NCI-H2081 treated with DMSO at 0.1 percent for 48 hours (cell line): ENCODE measurements at places on chromosomes 16 and 17.

DNA sequence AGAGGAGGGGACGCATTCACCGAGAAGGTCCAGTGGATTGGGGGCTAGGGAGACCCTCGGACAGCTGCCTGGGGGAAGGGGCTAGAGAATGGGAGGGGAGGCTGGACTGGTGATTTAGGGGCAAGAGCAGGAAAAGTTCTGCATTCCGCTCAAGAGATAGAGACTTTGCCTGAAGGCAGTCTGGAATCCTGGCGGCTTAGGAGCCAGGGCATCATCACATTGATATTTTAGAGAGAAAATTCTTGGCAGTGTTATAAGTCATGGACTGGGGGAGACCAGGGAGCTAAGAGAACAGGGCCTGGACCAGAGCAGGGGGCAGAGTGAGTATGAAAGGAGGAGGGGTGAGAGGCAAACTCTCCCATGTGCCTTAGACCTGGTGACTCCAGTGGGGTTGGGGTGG, 35.8 kb downstream of the MSI2 start:
- DNase-seq, result no peak

- no peak for DNase-seq
Measured at GRCh38 chr17:79874329-79874981, 35.2 kb upstream of the CBX4 start.

GRCh38 chr17:49360796-49361128, 1.3 kb downstream of the ZNF652 start:
- DNase-seq, result no peak

GRCh38 chr16:19213885-19214284, 45.8 kb downstream of the SYT17 start:
- no peak for DNase-seq

DNA sequence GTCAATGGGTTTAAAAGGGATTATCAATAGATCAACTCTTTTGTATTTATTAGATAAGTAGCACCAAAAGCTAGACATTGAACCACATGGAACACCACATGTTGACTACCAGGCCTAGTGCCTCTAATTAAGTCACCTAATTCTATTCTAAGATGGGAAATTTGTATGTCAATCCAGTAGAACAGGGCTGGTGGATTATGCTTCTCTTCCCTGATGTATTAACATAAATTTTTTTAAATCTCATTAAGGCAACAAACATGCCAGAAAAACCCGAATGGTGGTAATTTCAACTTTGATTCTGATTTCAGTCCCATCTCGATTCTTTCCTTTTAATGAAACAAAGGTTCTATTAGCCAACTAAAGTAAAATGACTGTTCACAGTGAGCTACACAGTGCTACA, 92.6 kb downstream of the KANSL1 start:
- no peak for DNase-seq

DNA sequence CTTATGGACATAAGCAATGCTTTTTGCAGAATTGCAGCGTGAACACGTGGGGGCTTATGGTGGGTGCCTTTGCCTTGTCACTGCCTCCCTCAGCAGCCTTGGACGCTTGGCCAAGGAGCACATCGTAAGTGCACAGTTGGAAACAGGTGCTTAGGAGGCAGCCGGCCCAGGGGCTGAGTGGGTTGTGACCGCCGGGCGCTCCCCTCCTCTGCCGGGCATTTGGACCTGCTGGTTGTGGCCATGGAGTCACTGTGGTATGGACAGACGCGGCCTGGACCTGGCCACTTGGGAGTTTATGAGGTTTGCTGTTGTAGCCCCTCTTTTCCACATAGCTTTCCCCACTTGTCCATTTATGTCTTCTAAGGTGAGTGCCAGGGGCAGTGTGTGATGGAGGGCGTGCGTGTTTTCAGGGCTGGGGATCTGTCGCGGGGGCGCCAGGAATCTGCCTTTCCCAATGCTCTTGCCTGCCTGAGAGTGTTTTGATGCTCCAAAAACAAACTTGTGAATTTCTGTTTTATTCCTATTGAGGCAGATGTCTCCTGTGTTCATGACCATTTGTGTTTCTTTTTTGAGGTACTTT, 49.2 kb downstream of the PDPK1 start:
- no peak for DNase-seq

DNA sequence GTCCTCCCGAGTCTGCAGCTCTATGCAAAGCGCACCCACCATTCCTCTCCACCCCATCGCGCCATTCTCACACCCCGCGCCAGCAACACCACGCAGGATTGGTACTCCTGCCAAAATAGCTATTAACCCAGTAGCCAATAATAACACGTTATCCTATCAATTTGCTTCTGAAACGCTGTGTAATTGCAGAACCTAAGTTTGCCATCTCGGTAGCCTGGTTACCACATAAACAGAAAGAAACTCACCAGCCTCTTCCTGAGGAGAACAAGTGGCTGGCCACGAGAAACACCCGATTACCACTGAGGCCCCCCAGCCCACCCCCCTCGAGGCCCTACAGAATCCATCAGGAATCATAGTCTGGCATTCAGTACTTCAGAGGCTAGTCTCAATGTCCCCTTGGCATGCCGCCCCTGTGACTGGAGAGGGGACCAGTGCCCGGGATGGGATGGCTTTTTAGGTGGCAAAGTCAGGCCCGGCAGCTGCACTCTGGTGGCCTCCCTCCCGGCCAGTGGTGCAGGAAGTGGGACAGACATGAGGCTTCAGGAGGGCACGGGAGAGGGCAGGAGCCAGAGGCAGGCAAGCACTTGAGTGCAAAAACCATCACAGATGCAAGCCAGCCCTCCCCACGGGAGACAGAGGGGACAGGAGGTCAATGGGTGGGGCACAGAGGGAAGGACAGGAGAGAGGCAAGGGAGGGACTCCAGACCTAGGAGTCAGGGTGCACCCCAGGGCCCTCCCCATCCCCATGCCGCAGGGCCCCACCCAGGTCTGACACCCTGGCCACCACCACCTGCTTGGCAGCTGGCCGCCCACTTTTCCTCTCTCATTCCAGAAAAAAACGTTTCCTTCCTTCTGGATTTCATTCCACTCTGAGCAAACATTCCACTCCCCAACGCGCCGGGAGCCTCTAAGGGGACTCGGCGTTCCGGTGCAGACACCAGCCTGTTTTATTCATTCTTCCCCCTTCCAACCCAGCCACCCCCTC, 192.5 kb downstream of the ZNF423 start:
- no peak for DNase-seq

DNA sequence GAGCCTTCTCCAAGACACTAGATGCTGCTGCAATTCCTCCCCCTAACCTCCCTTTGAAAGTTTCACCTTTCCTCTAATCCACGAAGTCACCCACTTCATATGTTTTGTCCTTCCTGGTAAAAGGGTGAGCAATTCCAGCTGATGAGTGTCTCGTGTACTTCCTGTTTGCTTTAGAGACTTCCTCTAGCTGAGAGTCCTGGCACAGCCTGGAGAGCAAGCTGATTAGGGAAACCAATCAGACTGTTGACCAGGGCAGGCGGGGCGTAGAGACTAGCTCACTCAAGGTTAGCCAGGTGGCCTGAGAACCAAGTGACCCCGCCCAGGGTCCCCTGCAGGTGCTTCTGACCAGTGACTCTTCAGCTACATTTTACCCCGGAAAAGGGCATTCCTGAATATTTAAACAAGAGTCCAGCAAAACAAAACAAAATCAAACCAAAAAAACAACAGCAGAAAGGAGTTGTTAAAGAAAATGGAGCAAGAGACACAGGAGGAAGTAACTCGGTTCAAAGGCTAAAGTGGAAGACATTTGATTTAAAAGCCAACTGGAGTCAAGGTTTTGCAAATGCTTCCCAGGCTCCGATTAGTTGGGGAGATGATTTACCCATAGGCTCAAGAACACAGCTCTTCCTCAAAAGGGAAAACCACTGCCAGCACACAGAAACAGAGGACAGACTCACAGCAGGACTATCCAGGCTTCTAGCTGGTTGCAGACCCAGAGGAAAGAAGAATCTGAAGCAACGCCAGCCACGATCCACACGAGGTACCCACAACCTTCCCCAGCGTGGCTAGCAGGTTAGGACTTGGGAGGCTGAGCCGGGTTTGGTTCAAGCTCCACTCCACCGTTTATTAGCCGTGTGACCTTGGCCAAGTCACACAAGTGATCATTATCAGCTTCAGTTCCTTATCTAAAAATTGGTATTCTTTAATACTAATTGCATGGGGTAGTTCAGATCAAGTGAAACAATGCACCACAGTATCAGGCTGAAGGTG, 13.4 kb downstream of the HSPB9 start:
- no peak for DNase-seq

GRCh38 chr16:4200000-4200780, 41.7 kb downstream of the SRL start:
- no peak for DNase-seq

- no peak for DNase-seq
Measured at GRCh38 chr17:63247706-63248105, 198.4 kb downstream of the CYB561 start.

- DNase-seq, result no peak
Measured at GRCh38 chr16:69495821-69496220, 69.9 kb upstream of the NFAT5 start.

DNA sequence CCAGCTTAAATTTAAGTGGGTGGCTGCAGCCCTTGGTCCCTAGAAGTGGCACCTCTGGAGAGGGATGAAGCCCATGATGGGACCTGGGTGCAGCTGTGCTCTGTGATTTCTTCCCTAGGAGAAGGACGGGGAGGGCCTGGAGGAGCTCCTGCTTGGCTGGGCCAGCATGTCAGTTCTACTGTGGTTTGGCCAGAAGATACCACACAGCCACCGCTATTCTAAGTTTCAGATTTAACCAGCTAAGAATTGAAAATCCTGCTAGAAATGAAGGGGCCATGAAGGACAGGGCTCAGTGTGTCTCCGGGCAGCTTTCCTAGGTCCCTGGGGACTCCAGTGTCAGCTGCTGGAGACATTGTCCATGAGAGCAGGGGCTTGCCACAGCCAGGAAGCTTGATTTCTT, 9.7 kb downstream of the RAP1GAP2 start:
- no peak for DNase-seq

GRCh38 chr16:1828645-1829410, 1.8 kb downstream of the FAHD1 start:
- DNase-seq, result no peak

DNA sequence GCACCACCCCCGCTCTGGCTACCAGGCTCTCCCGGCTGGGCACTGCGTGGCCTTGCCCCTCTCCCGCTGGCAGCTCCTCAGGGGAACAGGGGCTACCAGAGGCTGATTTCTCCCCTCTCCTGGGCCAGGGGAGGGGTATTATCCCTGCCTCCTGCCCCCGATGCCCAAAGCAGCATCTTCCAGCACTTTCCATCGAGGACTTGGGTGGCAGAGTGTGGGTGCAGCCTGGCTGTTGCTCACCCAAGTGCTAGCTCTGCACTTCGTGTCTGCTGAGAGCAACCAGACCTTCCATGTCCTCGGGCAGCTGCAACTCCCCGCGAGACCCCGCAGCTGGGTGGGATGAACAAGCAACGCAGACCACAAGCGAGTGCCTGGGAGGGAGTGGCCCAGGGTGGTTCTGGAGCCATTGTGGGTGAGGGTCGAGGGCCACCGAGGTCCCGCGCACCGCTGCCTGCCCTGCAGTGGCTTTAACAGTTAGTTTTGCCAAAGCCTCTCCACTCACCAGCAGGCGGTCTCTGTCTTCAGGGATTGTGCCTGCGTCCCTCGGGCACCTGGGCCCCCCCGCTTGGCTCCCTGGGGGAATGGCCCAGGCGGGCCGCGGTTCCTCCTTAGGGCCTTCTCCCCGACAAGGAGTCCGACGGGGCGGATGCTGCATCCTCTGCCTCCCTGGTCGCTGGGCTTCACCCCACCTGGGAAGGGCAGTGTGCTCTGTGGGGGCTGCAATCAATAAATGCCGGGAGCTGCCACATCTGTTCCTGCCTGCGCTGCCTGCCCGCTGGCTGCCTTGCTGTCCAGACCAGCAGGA, 8.4 kb downstream of the SLC25A10 start:
- DNase-seq, result no peak

DNA sequence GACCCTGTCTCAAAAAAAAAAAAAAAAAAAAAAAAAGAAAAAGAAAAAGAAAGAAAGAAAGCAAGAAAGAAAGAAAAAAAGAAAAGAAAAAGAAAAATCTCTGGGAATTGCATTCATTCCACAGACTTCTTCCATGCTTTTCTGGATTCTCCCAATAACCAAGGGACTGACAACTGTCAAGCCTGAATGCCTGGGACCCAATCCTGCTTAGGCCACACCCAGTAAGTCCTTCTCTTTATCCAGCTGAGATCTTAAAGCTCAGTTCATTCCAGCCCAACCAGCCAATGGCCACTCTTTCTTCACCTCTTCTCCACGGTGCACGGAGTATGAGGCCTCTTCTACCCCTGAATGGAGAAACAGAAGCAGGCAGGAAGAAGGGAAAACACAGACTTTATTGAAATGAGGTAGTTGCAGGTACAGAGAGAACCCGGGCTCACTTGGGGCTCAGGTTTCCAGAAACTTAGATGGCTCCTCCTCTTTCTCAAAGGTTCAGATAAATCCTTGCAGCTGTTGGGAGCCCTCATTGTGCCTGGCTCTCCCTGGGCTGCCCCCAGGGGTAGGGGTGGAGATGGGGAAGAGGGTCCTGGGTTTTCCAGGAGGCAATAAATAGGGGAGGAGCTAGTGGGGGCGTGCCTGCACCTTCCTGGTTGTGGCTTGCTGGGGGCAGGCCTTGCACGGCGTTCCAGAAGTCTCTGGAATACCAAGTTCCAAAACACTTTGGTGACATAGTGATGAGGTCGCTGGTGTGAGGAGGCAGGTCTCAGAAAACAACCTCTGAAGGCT, 2.5 kb downstream of the HOXB1 start:
- no peak for DNase-seq

- no peak for DNase-seq
Measured at GRCh38 chr16:53571763-53572162, 68.8 kb upstream of the AKTIP start.

- DNase-seq, result no peak
Measured at GRCh38 chr16:48155926-48156789, at the start of gene ABCC12. Gene ABCC12, minus strand, starts transcription at chr16:48155993. Its CDS starts 9,569 bp downstream, at chr16:48146424.

DNA sequence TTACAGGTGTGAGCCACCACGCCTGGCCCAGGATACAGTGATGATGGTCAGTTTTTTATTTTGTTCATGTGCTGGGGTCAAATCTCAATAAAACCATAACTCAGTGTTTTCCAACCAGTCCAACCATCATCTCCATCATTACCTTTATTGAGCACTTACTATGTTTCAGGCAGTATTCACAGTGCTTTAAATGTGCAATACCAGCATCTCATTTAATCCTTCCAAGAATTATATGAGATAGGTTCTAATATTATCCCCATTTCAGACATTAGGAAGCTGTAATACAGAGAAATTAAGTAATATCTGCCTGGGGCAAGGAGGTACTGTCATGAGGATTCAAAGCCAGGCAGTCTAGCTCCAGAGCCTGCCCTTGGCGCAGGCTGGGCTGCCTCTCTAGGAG, 36.9 kb upstream of the TANGO6 start:
- no peak for DNase-seq

DNA sequence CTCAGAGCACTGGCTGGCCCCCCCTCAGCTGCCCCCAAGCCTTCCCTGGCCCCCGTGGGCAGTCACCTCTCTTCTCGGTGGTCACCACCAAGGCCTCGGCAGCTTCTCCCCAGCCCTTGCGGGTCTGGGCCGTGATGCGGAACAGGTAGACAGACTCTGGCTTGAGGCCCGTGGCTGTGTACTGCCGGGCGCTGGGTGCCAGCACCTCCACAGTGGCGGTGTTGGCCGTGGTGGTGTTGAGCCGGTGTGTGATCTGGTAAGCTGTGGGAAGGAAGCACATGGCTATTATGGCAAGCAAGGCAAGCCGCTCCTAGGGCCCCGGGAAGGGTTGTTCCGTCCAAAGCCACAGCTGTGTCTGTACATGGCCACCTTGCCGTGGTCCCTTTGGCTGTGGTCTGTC, 78.4 kb upstream of the CDC42EP4 start:
- DNase-seq, result no peak

- DNase-seq, result no peak
Measured at GRCh38 chr17:2223617-2223927, 80.0 kb downstream of the SMG6 start.
